ENCODE measurements at places on chromosomes 5 and 9.

DNA sequence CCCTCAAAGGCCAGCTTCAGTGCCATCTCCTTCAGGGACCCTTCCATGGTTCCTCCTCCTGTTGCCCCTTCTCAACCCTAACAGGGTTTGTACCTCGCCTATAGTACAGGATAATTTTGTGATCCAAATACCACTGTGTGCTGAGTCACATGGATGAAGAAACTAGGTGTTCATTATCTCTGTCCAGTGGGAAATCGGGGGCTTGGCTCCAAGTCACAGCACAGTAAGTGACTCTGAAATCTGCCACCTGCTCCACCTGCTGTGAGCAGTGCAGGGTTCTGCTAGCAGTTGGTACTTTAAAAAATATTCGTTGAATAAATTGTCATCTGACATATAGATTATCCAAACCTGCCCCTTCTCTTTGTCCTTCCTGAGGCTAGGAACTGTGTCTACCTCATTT is 123.2 kb upstream of the OTULINL start:
- no peak for DNase-seq

GRCh38 chr5:67416133-67416937 is 219.7 kb upstream of the CD180 start:
- DNase-seq = no peak

DNA sequence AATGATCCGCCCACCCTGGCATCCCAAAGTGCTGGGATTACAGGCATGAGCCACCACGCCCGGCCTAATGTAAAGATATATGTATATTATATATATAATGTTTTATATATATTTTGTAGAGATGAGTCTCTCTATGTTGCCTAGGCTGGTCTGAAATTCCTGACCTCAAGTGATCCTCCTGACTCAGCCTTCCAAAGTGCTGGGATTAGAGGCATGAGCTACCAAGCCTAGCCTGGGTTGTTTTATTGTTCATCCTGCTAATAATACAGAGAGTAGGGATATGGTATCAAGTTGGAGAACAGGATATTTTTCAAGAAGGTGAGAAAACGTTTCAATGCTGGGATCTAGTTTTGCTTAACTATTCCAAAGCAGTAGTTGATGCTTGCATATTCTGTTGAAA is 2.9 kb downstream of the SEC24A start:
- no peak for DNase-seq

GRCh38 chr5:56011835-56012234 is 17.1 kb upstream of the IL6ST start:
- DNase-seq = no peak

- no peak for DNase-seq
These were observed 79.5 kb downstream of the SREK1 start for GRCh38 chr5:66223637-66224036.

All from activated gamma-delta T cell (primary cell).